ENCODE measurements at places on chromosomes 11 and 22. TPM values are rescaled to one million over a fixed set of nuclear protein-coding genes. Genes with fewer than 3 reads are reported as not detected.

DUSP18 gene
- total RNA-seq = 2.5 TPM

YAP1 gene
- 46.0 TPM for total RNA-seq

SEZ6L gene
- total RNA-seq = not detected

C11orf65 gene
- total RNA-seq = 0.20 TPM

SWAP70 gene
- 29.5 TPM for total RNA-seq

CHST1 gene
- total RNA-seq = 1.1 TPM

OR4B1 gene
- total RNA-seq = not detected

CHADL gene
- total RNA-seq = not detected

MPEG1 gene
- total RNA-seq = not detected

SIAE gene
- 15.4 TPM for total RNA-seq

FAM83F gene
- not detected for total RNA-seq

MMP1 gene
- total RNA-seq = 0.71 TPM

TUB gene
- 5.2 TPM for total RNA-seq

LRRC74B gene
- not detected for total RNA-seq

SLC35F2 gene
- 44.4 TPM for total RNA-seq

ZFPL1 gene
- total RNA-seq = 32.7 TPM

HDHD5 gene
- total RNA-seq = 42.6 TPM

OR52I1 gene
- not detected for total RNA-seq

FAM111B gene
- 7.4 TPM for total RNA-seq

P4HA3 gene
- 40.6 TPM for total RNA-seq
